ENCODE measurements at places on chromosomes 2 and 18.
A peak's percentile ranks its signal among the peaks of the same experiment; 100 is the strongest.

- no peaks in the 10 kb centered on the region for H3K36me3 ChIP-seq
- no peak overlapping the region for H3K27ac ChIP-seq
- no peaks in the 10 kb centered on the region for H3K27me3 ChIP-seq
- no peak overlapping the region for H3K4me3 ChIP-seq
- no peak for DNase-seq
These were observed 334.5 kb downstream of the ARHGAP15 start for GRCh38 chr2:143463719-143464118.

- H3K27me3 ChIP-seq: no peaks in the 10 kb centered on the region
- H3K27ac ChIP-seq: no peak overlapping the region
- H3K4me1 ChIP-seq: no peaks in the 10 kb centered on the region
- H3K4me3 ChIP-seq: no peak overlapping the region
- H3K36me3 ChIP-seq: no peaks in the 10 kb centered on the region
- no peak for DNase-seq
These were observed 30.7 kb upstream of the ZNF236 start for GRCh38 chr18:76791642-76792041.

- H3K27me3 ChIP-seq: no peaks in the 10 kb centered on the region
- no peaks in the 10 kb centered on the region for H3K36me3 ChIP-seq
- no peak for DNase-seq
- H3K27ac ChIP-seq: no peak overlapping the region
These were observed 1284.9 kb upstream of the LRRTM1 start for GRCh38 chr2:81589406-81589805.

- no peaks in the 10 kb centered on the region for H3K27me3 ChIP-seq
- no peak overlapping the region for H3K4me3 ChIP-seq
- no peaks in the 10 kb centered on the region for H3K36me3 ChIP-seq
- H3K4me1 ChIP-seq: no peaks in the 10 kb centered on the region
- DNase-seq: no peak
These were observed 17.2 kb upstream of the RPRM start for GRCh38 chr2:153495725-153496124.

DNA sequence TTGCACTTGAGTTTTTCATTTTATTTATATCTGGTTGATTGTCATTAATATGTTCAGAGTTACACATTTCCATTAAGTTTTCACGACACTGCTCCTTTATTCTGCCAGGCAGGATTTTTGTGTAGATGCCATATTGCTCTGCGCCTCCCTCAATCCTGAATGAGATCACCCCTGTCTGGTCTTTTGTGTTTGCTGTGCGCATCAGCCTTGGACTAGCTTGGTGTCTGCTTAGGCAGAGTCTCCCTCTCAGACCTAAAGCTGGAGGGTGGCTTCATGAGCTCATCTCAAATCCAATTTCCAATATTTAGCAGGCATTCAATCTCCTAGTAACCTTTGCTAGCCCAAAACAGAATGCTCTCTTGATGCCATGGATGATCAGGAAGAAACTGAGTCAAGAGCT lies 137.4 kb downstream of the SMAD7 start:
- no peaks in the 10 kb centered on the region for H3K27me3 ChIP-seq
- no peak overlapping the region for H3K4me3 ChIP-seq
- H3K36me3 ChIP-seq: no peaks in the 10 kb centered on the region
- peak; percentile 12 for DNase-seq
- peaks cover 17% of the 10 kb centered on the region for H3K4me1 ChIP-seq
- peak overlapping the region; percentile 8 for H3K27ac ChIP-seq

GRCh38 chr2:70344195-70344594 lies 42.3 kb upstream of the FAM136A start:
- no peaks in the 10 kb centered on the region for H3K4me1 ChIP-seq
- DNase-seq: no peak
- H3K27me3 ChIP-seq: no peaks in the 10 kb centered on the region
- H3K36me3 ChIP-seq: no peaks in the 10 kb centered on the region
- H3K27ac ChIP-seq: no peak overlapping the region

- peak overlapping the region; percentile 44 for H3K4me3 ChIP-seq
- no peak overlapping the region for H3K27ac ChIP-seq
- H3K36me3 ChIP-seq: no peaks in the 10 kb centered on the region
- peaks cover 73% of the 10 kb centered on the region for H3K27me3 ChIP-seq
These were observed 136.6 kb downstream of the INSIG2 start for GRCh38 chr2:118224895-118225311.

GRCh38 chr2:33267756-33268155 lies 208.7 kb upstream of the RASGRP3 start:
- H3K4me3 ChIP-seq: no peak overlapping the region
- no peaks in the 10 kb centered on the region for H3K36me3 ChIP-seq
- no peak overlapping the region for H3K27ac ChIP-seq
- no peak for DNase-seq
- H3K4me1 ChIP-seq: peaks cover 6% of the 10 kb centered on the region

Measured in upper lobe of right lung (tissue), 1 donor.